ENCODE measurements at places on chromosomes 3 and 15.

DNA sequence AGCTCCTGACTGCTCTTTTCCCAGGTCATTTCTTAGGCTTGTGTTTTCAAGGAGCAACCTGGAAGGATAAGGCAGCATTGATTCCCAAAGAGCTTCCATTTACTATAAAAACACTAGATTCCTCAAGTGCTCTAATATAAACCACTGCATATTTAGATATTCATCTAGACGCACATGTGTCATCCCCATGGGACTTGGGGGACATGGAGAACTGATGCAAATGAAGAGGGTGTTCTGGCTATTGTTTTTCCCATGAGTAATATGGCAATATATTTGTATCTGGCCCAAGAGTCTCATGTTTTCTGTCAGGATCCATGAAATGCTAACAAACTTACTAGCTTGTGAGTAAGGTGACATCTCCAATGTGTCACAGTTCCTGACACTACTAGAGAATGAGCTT lies 31.3 kb downstream of the HACD2 start:
- DNase-seq = no peak

GRCh38 chr15:62254137-62254934 lies 89.3 kb upstream of the C2CD4B start:
- DNase-seq = peak; percentile 83

- peak; percentile 35 for DNase-seq
These were observed 13.5 kb upstream of the ZFYVE19 start for GRCh38 chr15:40793216-40793989.

DNA sequence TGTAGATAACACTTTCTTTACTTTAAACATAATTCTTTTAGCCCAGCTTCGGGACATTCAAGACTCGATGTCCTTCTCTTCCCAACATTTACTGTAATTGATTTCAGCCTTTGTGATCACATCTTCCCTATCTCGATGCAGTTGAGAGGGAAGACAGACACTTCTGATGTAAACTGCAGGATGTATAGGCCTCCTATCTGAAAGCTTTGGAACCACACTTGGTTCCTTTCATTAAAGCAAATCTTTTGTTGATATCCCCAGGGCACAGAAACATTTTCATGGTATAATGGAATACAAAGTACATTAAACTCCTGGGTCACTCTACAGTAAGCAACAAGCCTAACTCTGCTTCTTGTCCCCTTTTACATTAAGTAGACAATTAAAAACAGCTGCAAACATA lies 6.4 kb downstream of the GRM7 start:
- DNase-seq = no peak

GRCh38 chr3:181698263-181698954 lies 13.3 kb upstream of the SOX2 start:
- DNase-seq = no peak
